ENCODE measurements at places on chromosomes 5 and 9.

GRCh38 chr5:97134634-97135033, 7.8 kb downstream of the LIX1 start:
- no peak for DNase-seq

- DNase-seq: no peak
Measured at GRCh38 chr9:69671311-69671878, 776 bp downstream of the APBA1 start.

DNA sequence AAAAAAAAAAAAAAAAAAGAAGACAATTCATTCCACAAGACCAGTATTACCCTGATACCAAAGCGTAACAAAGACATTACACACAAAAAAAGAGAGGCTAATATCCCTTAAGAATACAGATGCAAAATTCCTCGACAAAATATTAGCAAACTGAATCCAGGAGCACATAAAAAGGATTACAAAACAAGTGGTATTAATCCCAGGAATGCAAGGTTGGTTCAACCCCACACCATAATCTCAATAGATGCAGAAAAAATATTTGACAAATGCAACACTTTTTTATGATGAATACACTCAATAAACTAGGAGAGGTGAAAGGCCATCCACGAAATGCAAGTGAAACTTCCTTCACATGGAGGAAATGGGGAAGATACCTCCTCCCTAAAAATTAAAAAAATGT, 80.1 kb upstream of the TLR4 start:
- DNase-seq: no peak

DNA sequence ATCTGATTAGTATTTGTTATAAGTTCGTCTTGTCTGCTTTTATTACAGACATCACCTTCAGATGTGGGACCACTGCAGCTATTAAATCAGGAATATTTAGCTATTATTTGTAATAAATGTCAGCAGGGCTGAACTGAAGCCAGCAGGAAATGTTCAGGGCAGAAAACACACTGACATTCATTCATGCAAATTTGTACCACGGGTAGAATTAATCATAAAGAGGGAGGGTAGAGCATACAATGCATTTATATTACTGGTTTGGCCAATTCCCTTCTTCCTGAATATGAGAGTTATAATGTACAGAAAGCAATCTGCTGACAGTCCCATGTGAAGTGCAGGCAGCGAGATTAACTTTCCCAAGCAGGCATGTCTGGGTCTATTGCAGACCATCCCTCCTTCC, 117.3 kb upstream of the NUDT12 start:
- no peak for DNase-seq

GRCh38 chr5:31362931-31363568, 168.8 kb downstream of the DROSHA start:
- DNase-seq: no peak

DNA sequence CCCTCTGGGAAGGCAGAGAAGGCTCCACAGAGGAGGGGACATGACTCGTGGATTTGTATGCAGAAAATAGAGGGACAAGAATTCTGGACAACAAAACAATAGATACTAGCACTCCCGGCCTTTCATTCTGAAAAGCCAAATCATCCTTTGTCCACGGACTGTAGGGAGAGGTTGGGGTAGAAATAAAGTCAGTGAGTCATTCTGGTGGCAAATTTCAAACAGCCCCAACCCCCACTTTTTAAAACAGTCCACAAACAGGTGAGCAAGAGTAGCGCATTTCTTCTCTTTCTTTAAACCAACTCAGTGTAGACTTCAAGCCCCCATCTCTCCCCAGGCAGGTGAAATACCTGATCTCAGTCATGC, 56.1 kb downstream of the PTPDC1 start:
- no peak for DNase-seq

DNA sequence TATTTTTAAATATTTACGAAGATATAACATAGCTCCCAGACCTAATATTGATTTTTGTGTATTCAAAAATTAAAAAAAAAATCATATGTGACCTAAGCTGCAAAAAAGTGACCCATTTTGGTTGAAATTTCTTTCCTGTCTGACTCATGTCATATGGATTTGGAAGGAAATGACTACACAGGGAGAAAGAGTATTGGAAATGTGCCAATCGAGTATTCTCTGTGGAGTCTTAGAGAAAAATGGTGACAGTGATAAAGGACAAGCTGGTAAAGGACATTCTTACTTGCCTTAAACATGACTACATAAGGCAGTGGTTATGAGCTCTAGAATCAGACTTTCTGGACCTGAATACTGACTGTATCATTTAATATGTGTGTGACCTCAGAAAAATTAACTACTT, 262.9 kb upstream of the PTPRD start:
- no peak for DNase-seq

GRCh38 chr5:179376701-179377420, 31.6 kb upstream of the ADAMTS2 start:
- no peak for DNase-seq

DNA sequence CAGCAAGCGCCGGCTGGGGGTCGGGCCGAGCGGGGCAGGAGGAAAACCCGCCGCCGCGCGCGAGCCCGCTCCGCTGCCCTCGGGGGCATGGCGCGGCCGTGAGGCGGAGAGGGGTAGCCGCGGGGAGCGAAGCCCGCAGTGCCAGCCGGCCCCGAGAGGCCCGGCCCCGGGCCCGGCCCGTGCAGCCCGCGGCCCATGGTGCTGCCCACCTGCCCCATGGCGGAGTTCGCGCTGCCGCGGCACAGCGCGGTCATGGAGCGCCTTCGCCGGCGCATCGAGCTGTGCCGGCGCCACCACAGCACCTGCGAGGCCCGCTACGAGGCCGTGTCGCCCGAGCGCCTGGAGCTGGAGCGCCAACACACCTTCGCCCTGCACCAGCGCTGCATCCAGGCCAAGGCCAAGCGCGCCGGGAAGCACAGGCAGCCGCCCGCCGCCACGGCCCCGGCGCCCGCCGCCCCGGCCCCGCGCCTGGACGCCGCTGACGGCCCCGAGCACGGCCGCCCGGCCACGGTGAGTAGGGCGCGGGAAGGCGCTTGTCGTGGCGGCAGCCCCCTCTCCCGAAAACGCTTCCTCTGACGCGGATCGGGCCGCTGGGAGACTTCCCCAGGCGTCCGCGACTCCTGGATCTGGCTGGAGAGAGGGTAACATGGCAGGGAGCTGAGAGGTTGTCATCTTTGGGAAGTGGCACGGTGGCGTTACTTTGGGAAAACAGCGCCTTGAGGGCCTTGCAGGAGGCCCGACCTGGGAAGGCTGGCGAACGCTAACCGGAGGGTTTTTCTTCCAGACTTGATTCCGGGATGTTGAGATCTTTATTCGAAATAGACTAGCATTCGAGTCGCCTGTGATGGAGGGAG, 523 bp downstream of the MAML1 start:
- DNase-seq: no peak

DNA sequence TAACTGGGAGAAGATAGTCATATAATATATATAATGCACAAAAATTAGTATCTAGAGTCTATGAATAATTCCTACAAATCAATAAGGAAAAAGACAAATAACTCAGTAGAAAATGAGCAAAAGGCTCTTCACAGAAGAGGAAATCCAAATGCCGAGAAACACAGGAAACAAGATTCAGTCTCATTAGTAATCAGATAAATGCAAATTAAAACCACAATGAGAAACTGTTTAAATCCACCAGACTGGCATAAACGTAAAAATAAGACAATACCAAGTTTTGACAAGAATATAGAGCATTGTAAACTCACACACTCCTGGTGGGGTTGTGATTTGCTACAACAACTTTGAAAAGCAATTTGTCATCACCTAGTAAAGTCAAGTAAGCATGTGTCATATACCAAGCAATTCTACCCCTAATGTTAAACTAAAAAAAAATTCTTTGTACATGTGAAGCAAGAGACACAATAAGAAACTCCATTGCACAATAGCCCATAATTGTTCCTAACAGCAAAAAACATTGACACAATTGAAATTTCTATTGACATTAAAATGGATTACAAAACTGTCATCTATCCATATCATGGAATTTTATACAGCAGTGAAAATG, 21.0 kb upstream of the UBLCP1 start:
- no peak for DNase-seq

DNA sequence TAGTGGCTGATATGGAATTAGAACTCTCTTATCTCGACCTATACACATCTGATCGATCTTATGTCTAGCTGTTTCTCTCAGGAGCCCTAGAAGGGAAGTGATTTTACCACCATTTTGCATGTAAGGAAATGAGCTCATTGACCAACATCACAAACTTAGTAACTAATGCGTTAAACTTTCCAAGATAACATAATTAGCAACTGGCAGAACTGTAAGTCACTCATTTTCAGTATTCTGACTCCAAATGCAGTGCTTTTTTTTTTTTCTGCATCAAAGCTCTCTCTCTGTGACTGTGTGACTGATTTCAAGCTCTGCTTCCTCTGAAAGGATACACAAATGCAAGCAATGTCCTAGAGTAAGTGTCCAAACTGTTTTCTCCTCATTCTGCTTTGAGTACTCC, 68.1 kb upstream of the FBXL7 start:
- DNase-seq: no peak

GRCh38 chr5:157900644-157901043, 41.7 kb upstream of the CLINT1 start:
- DNase-seq: no peak

GRCh38 chr5:154677921-154678320, 77.3 kb upstream of the LARP1 start:
- DNase-seq: no peak

DNA sequence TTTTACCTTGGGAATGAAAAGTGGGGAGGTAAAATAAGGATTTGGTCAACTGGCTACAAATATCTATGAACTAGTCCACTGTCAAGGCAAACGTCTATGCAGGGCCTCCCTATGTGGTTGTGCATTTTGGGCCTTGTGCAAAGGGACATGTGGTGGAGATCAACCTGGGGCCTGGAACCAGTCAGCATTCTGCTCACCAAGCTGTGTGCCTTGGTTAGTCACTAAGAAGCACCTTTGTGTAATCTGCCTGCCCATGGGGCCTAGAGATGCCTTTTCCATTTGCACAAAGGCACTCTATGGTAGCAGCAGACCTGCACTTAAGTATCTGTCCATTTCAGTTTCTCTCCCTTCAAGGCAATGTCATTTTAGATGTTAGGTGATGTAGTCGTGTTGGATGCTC, 184.0 kb downstream of the GNAQ start:
- DNase-seq: no peak

DNA sequence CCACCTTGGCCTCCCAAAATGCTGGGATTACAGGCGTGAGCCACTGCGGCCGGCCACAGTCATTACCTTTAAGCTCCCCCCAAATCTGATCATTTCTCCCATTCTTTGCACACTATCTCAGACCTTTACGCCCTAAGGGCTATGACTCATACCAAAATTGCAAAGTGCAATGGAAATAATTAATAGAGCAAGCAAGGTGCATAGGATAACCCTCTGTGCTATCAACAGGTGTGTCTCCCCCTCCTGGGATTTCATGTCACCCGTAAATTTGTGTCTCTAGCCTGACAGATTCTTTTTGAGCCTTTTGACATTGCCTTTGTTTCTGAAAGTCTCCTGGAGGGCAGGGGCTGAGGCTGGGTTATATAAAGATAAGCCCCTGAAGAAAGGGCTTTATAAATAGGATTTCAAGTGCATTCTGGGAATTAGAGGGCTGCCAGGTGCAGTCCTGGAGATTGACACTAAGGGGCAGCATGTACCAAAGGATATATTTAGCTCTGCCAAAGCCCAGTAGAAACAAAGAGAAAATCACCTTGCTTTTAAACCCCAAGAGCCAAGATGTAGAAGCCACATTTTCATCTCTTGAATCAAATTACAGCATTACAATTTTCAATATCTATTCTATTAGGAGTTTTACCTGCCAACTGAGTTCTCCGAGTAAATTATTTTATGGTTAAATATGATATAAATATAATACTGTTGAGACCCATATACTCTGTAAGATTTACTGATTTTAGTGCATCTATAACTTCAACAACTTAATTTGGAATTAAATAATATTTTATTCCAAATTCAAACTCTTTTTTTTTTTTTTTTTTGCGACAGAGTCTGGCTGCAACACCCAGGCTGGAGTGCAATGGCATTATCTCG, 18.2 kb downstream of the S100Z start:
- no peak for DNase-seq

DNA sequence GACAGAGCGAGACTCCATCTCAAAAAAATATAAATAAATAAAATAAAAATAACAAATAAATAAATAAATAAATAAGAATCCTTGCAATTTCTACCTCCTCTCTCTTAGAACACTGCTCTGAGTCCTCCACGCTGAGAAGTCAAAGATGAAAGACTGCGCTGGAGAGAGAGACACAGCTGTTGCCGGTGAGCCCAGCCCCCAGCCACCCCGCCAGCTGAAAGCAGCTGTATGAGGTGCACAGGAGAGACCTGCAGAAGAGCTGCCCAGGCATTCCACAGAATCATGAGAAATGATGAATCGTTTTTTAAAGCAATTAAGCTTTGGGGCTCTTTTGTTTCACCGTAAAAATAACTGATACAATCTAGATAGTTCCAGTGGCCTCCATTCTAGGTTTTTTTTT, 16.3 kb upstream of the STRBP start:
- DNase-seq: no peak

DNA sequence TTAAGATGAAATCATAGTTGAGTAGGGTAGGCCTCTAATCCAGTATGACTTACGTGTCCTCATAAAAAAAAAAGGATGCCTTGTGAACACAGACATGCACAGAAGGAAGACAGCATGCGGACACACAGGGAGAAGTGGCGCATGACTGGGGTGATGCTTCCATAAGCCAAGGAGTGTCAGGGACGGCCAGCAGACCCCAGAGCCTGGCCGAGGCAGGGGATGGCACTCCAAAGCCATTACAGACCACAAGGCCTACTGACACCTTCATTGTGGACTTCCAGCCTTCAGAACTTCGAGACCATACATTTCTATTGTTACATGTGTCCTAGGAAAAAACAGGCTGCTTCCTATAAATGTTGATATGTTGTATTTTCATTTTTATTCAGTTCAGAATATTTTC, 19.9 kb downstream of the EHMT1 start:
- DNase-seq: no peak

DNA sequence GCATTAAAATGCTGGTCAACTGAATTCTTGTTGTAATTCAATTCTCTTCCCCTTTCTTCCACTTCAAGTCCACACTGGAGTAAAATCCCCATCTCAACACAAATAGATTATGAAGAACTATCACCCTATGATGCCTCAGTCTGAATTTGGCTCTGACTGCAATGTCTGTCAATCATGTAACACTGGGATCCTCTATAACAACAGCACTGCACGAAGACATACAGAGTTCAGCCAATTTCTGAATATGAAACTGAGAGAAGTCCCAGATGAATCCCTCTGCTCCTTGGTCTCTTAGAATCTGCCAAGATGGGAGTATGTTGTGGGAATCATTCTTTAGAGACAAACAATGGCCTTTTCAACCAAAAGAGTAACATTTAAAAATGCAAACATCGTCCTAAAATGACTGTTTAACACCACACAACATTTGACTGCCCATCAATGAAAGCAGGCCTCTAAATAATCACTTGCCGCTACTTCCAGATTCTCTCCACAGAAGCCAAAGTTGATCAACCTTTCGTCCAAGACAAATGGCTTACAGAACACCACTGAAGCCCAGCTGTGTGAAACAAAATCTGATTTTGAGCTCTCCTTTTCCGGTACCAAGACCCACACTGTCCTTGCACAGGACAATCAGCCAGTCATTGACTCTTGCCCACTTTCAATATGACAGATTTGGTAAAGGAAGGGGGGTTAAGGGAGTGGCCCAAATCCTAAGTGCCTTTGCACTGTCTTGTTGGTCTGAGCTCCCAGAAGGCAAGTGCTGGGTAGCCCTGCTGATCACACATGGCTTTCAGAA, 258.0 kb downstream of the EBF1 start:
- no peak for DNase-seq

- DNase-seq: no peak
Measured at GRCh38 chr5:61784341-61784740, 452.3 kb downstream of the ZSWIM6 start.

Measured in activated naive CD4-positive, alpha-beta T cell treated with anti-CD3 and anti-CD28 coated beads, Interleukin-2, amount 50 U/mL, for 72 hours (primary cell).